Heart right ventricle (tissue), 16 donors: ENCODE measurements at places on chromosomes 4 and X. TPM values are rescaled to one million over a fixed set of nuclear protein-coding genes. Genes with fewer than 3 reads are reported as not detected.

Gene SLITRK4
- 0.51 TPM for total RNA-seq

Gene RIPPLY1
- not detected for total RNA-seq

Gene PNCK
- total RNA-seq, result 8.4 TPM

Gene SYTL5
- total RNA-seq, result 1.6 TPM

Gene ERAS
- total RNA-seq, result not detected

Gene CCNA2
- 0.07 TPM for total RNA-seq

Gene DCK
- 6.7 TPM for total RNA-seq

Gene FAM53A
- total RNA-seq, result 1.00 TPM

Gene FAM9B
- total RNA-seq, result not detected

Gene CDS1
- 1.2 TPM for total RNA-seq

Gene BBS7
- total RNA-seq, result 3.8 TPM

Gene NIPAL1
- 0.04 TPM for total RNA-seq

Gene NRK
- 4.2 TPM for total RNA-seq

Gene TBC1D14
- total RNA-seq, result 32.9 TPM

Gene ETDB
- total RNA-seq, result not detected

Gene MGAT4D
- total RNA-seq, result not detected

Gene FAM133A
- total RNA-seq, result 0.19 TPM

Gene RAI2
- total RNA-seq, result 16.3 TPM
